NCI-H1092 treated with DMSO at 0.1 percent for 48 hours (cell line): ENCODE measurements at places on chromosomes 16 and 17.

GRCh38 chr17:78130090-78130436 lies 508 bp upstream of the TMC8 start:
- DNase-seq = no peak

DNA sequence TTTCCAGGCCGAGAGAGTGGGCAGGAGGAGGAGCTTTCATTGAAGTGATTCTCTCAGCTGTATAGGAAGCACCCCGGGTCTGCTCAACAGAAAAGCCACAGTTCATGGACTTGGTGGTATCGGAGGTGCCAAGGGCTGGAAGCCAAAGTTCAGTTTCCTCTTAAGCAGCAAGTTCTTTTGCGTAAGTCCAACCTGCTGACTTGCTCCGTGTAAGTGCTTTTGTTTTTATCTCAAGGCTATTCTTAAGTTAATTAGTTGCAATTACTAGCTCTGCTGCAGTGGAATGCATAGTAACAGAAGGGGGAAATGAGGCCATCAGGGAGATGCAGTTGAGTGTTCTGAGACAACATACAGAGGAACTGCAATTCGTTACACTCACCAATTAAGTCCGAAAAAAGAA lies 44.6 kb downstream of the SMIM36 start:
- no peak for DNase-seq

DNA sequence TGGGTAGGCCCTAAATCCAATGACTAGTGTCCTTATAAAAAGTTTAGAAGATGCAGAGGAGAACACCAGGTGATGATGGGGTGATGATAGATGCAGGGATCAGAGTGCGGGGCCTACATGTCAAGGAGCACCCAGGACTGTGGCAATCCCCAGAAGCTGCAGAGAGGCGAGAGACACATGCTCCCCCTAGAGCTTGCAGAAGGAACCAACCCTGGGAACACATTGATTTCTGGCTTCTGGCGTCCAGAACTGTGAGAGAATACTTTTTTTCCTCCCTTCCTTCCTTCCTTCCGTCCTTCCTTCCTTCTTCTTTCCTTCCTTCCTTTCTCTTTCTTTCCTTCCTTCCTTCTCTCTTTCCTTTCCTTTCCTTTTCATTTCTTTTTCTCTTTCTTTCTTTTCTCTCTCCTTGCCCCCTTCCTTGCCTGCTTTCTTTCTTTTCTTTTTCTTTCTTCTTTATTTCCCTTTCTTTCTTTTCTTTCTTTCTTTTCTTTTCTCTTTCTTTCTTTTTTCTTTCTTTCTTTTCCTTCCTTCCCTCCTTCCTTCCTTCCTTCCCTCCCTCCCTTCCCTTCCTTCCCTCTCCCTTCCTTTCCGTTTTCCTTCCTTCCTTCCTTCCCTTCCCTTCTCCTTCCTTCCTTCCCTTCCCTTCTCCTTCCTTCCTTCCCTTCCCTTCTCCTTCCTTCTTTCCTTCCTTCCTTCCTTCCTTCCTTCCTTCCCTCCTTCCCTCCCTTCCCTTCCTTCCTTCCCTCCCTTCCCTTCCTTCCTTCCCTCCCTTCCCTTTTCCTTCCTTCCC lies 134.3 kb downstream of the HAPSTR1 start:
- DNase-seq = no peak

DNA sequence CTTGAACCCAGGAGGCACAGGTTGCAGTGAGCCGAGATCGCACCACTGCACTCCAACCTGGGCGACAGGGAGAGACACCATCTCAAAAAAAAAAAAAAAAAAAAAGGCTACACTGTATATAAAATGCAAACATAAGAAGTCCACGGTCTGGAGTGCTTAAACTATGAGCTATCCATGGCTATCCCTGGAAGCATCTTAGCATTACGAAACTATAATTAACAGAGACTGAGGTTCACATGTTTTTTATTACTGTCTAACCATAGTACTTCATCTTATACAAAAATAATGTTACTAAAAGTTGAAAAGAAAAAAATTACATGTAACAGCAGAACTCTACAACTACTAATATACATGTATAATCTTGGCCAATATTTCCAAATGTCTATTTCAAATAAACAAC lies 32.8 kb downstream of the HELZ start:
- no peak for DNase-seq

DNA sequence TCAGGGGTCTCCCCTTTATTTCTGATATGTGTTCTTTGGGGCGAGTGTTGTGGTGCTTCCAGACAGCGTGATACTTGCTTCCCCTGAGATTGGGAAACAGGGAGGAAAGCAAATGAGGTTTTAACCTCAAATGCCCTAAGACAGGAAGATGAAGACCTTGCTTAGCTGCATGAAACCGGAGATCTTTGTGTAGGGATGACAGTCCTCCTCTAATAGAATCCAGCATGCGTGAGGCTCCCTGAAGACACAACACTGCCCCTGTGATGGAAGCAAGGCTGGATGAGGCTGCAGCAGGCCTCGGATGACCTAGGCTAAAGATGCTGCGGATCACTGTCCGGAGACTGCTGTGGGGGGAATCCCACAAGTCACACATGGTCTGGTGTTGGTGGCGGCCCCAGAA lies 491.0 kb downstream of the CDH13 start:
- DNase-seq = no peak

DNA sequence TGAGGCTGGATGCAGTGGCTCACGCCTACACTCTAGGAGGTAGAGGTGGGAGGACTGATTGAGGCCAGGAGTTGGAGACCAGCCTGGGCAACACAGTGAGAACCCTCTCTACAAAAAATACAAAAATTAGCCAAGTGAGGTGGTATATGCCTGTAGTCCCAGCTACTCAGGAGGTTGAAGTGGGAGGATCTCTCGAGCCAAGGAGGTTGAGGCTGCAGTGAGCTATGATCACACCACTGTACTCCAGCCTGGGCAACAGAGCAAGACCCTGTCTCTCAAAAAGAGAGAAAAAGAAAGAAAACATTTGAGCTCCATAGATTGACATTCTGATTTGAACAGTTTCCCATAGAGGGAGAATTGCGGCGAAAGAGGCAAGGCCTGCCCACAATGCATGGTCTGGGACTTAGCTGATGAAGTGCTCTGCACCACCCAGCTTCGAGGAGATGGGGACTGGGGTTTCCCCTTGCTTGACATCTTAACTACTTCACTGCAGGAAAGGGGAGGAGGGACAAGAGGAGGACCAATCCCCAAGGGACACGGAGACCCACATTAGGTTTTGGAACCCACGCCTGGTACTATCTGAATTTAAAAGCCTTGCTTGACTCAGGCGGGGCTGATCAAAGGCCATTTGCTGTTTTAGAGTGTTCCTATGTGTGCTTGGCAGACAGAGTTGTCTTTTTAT lies 21.7 kb downstream of the MSI2 start:
- DNase-seq = no peak

DNA sequence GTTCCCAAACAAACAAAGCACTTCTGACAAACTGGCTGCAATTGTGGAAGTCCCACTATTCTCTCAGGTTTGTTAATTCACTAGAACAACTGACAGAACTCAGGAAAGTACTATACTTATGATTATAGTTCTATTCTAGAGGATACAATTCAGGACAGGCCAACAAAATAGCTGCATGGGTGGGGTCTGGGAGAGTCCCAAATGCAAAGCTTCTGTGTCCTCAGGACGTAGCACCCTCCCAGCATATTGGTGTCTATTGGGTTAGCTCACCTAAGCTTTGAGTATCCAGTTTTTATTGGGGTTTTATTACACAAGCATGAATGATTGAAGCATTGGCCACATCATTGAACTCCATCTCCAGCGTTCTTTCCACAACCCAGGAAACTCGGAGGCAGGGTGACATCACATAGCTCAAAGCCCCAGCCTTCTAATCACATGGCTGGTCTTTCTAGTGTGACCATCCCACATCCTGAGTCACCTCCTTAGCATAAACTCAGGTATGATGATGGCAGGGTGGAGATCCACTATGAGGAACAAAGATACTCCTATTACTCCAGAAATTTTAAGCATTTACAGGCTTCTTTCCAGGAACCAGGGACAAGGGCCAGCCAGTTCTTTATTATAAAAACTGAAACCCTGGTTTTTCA lies 43.9 kb upstream of the CCNF start:
- DNase-seq = no peak

- DNase-seq = no peak
These were observed 20.8 kb upstream of the MYO15B start for GRCh38 chr17:75566834-75567233.

DNA sequence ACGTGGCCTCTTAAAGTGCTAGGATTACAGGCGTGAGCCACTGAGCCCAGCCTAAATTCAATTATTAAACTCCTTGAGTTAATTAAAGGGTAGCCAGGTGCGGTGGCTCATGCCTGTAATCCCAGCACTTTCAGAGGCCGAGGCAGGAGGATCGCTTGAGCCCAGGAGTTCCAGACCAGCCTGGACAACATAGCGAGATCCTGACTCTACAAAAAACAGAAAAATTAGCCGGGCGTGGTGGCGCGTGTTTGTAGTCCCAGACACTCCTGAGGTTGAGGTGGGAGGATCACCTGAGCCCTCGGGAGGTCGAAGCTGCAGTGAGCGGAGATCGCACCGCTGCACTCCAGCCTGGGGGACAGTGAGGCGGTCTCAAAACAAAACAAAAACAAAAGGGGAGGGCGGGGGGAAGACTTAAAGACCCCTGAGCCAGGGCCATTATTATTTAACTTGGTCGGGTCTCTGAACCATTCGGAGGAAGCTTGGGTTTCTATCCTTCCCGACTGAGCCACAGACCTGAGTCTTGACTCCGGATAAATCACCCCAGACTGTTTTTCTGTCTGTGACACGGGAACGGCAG lies 19.5 kb downstream of the BCL7C start:
- DNase-seq = no peak

DNA sequence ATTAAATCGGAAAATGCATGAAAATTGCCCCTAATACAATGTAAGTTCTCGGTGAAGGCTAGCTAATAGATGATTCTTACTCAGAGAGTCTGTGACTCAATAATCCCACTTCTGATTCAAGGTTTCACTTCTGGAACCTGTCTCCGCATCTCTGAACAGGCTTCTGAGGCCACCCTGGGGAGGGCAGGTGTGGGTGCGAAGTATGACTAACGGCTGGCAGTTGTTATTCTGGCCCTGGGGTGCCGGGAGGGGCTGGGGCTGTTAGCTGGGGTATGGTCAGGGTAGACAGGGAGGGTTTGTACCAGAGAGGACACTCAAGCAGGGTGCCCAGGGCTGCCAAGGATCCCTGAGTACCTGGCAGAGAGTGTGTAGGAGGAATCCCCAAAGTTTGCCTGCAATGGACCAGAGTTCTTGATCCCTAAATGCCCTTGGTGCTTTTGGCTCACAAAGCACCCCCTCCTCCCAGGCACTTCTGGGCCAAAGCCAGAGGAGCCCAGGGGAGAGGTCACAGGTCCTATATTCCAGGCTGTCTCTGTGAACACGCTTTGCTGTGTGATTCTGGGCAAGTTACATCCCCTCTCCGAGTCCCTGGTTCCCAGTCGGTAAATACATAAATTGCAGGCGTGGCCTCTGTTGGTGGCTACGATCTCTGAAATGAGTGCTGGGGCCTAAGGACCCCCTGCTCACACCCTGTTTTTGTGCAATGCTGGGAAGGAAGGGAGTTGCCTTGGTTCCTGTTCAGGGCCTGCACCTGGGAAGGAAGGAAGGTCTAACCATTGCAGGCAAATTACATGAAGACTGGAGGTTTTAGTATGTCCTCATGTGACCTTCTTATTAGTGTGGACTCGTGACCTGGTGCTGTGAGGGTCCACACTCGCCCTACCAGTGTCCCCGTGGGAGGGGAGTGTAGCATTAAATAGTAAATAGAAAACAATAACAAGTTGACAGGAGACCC lies 49.9 kb upstream of the CPNE2 start:
- DNase-seq = no peak

DNA sequence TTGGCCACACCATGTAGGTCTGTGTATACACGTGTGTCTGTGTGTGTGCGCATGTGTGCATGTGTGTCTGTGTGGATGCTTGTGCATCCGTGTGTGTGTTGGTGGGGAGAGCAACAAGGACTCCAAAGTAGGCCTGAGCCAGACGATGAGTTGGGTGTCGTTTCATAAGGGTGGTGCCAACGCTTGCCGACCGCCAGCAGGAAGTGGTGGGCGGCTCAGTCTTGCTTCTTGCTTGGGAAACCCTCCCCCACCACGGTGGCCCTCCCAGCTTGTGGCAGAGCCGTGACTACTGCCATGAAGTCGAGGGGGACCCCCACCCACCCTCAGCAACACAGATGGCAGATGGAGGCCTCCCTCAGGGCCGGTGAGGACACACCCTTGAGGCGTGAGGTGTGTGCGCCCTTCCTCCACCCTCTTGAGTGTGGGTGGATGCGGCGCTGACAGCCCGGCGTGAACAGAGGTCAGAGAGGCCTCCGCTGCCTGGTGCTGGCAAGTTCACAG lies 17.5 kb downstream of the SBK1 start:
- DNase-seq = no peak

- no peak for DNase-seq
These were observed 102.1 kb downstream of the N4BP1 start for GRCh38 chr16:48507886-48508285.

GRCh38 chr16:67801883-67802282 lies 4.5 kb downstream of the RANBP10 start:
- no peak for DNase-seq

DNA sequence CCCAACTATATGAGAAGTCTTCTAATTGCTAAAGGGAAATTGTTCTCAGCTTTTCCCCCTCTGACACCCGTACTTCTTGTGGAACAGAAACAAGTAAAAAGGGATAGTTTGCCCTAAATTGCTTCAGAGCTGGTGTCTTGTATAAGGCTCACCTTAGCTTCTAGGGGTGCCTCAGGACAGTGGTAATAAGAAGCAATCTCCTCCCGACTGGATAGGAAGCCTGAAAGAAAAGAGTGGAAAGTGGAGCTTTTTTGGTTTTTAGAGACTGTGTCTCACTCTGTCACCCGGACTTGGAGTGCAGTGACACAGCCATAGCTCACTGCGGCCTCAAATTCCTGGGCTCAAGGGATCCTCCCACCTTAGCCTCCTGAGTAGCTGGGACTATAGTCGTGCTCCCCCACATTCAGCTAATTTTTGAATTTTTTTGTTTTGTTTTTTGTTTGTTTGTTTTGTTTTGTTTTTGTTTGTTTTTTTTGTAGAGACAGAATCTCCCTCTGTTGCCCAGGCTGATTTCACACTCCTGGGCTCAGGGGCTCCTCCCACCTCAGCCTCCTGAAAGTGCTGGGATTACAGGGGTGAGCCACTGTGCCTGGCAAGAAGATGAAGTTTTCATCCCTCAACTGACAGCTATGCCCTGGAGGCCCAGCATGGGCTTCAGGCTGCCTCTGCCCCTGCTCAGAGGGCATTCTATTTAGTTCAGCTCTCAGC lies 3.4 kb downstream of the TAT start:
- no peak for DNase-seq

GRCh38 chr17:71558901-71559300 lies 561.9 kb upstream of the SOX9 start:
- DNase-seq = no peak
